ENCODE measurements at places on chromosomes 4 and X. TPM values are rescaled to one million over a fixed set of nuclear protein-coding genes. Genes with fewer than 3 reads are reported as not detected.

GRCh38 chr4:53049528-53049927 is 187.4 kb downstream of the RASL11B start:
- H3K27ac ChIP-seq: no peak overlapping the region
- peaks cover 15% of the 10 kb centered on the region for H3K4me1 ChIP-seq
- no peaks in the 10 kb centered on the region for H3K27me3 ChIP-seq
- no peaks in the 10 kb centered on the region for H3K36me3 ChIP-seq
- no peak overlapping the region for H3K4me3 ChIP-seq

- H3K36me3 ChIP-seq: no peaks in the 10 kb centered on the region
- H3K4me1 ChIP-seq: peaks cover 6% of the 10 kb centered on the region
- DNase-seq: no peak
- peaks cover 47% of the 10 kb centered on the region for H3K27me3 ChIP-seq
Observed at GRCh38 chr4:796206-796605, 29.7 kb downstream of the CPLX1 start.

HMGB3 gene
- 103 TPM for total RNA-seq

GRCh38 chrX:152733261-152733975 is at the start of the genes CSAG1 and MAGEA12:
Gene CSAG1, minus strand, starts transcription at chrX:152733721. Its CDS starts 1,261 bp downstream, at chrX:152732460.
Gene MAGEA12, plus strand, starts transcription at chrX:152733757. Its CDS starts 2,405 bp downstream, at chrX:152736162.
- no peak within 1 kb of the TSS for H3K4me3 ChIP-seq
- H3K27me3 ChIP-seq: peaks cover 16% of the 10 kb centered on the region
- no peaks in the 10 kb centered on the region for H3K36me3 ChIP-seq

DNA sequence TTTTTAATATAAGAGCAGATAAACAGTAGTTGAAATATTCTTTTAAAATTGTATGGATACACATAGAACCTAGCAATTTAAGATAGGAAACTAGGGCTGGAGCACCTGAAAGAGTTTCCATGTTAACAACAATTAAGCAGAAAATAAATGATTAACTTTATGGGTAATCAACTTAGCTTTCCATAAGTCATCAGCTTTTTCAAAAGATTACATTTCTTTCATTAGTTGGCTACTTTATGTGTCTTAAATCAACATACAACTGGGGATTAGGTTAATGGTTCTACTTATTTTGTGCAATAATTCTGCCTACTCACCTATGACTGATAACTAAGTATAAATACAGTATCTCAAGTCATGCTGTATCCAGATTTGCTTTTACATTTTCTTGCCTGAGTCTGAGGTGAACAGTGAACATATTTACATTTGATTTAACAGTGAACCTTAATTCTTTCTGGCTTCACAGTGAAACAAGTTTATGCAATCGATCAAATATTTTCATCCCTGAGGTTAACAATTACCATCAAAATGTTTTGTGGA is at the start of gene ANXA10:
Gene ANXA10 (plus strand): TSS at position 362 of the 537 bp plus-strand sequence. CDS start 164 bp downstream, at position 526.
- H3K4me3 ChIP-seq: no peak within 1 kb of the TSS
- no peaks in the 10 kb centered on the region for H3K27me3 ChIP-seq
- no peak within 1 kb of the TSS for H3K27ac ChIP-seq
- DNase-seq: no peak
- no peaks in the 10 kb centered on the region for H3K4me1 ChIP-seq
- H3K36me3 ChIP-seq: peaks cover under 1% of the 10 kb centered on the region

CNGA1 gene
- 4.7 TPM for total RNA-seq

GRCh38 chr4:128525992-128526630 is 238.5 kb upstream of the PGRMC2 start:
- no peaks in the 10 kb centered on the region for H3K27me3 ChIP-seq
- H3K36me3 ChIP-seq: no peaks in the 10 kb centered on the region
- H3K4me1 ChIP-seq: peaks cover 49% of the 10 kb centered on the region
- no peak for DNase-seq
- no peak overlapping the region for H3K4me3 ChIP-seq

DNA sequence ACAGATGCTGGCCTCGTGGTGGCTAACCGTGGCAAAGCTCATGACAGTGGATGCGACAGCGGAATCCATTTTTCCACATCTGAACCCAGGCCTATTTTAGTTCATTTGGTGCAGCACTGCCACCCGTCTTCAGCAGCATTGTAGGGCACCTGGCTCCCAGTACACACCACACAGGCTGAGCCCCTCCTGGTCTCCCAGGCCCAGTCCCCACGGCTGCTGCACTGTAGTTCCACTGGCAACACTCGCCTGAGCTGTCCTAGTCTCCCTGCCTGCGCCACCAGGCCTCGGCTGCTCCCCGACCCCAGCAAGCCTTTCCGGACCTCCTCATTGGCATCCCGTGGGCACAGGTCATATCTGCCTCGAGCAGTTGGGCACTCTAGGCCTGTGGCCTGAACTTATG is 76.2 kb downstream of the MTMR1 start:
- no peaks in the 10 kb centered on the region for H3K27me3 ChIP-seq
- no peak overlapping the region for H3K27ac ChIP-seq
- DNase-seq: no peak
- peaks cover under 1% of the 10 kb centered on the region for H3K36me3 ChIP-seq
- H3K4me1 ChIP-seq: peaks cover 4% of the 10 kb centered on the region

GRCh38 chr4:19983072-19983471 is 268.6 kb upstream of the SLIT2 start:
- no peak overlapping the region for H3K27ac ChIP-seq
- H3K4me3 ChIP-seq: no peak overlapping the region
- H3K4me1 ChIP-seq: peaks cover 6% of the 10 kb centered on the region

COX7B gene
- 144 TPM for total RNA-seq

- no peak overlapping the region for H3K27ac ChIP-seq
- H3K4me1 ChIP-seq: peaks cover 6% of the 10 kb centered on the region
- no peak overlapping the region for H3K4me3 ChIP-seq
- no peak for DNase-seq
Observed at GRCh38 chr4:46931981-46932380, 22.9 kb upstream of the COX7B2 start.

GRCh38 chr4:19829101-19829500 is 422.6 kb upstream of the SLIT2 start:
- no peak overlapping the region for H3K27ac ChIP-seq
- H3K4me1 ChIP-seq: peaks cover under 1% of the 10 kb centered on the region
- DNase-seq: no peak
- no peak overlapping the region for H3K4me3 ChIP-seq
- H3K27me3 ChIP-seq: peaks cover 35% of the 10 kb centered on the region

- no peak overlapping the region for H3K27ac ChIP-seq
- H3K36me3 ChIP-seq: no peaks in the 10 kb centered on the region
- H3K4me1 ChIP-seq: peaks cover 6% of the 10 kb centered on the region
- no peak for DNase-seq
- H3K4me3 ChIP-seq: no peak overlapping the region
- H3K27me3 ChIP-seq: no peaks in the 10 kb centered on the region
Observed at GRCh38 chr4:2074588-2074987, 15.5 kb downstream of the NAT8L start.
